Adrenal gland (tissue), 19 donors: ENCODE measurements at places on chromosomes 3 and 15.

DNA sequence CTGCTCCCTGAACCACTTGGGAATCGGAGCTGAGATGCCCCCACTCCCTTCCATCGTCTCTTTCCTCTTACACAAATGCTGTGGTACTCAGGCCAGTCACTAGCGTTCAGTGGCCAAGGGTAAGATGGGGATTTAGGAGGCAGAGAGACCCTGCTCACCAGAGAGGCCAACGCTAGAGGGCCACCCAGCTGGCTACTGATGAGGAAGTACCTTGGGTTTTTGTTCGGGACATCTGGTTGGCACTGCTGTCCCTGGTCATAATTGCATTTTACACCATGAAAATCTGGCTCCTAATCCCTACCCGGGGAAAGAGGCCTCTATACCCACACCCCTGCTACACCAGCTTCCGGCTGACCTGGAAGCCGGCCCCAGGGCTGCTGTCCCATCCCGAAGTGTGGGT lies 7.7 kb downstream of the MAP6D1 start:
- peaks cover 3% of the 10 kb centered on the region for H3K4me1 ChIP-seq
- no peak overlapping the region for H3K27ac ChIP-seq
- no peaks in the 10 kb centered on the region for H3K36me3 ChIP-seq

DNA sequence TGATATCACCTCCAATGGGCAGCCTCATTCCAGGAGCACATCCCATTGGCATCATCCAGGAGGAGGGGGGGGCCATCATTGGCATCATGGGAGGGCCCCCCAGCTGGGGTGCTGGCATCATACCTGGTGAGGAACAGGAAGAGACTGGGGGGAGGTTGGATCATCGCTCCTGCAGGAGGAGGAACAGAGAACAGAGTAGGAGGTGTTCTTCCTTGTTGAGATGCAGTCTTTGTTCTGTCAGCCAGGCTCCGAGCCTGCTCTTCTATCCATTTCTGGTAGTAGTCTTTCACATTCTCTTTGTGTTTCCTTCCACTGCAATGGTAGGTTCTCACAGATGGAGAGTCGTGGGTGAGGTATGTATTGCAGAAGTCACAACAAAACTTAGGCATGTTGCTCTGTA lies 16.7 kb upstream of the ERICH6 start:
- H3K4me1 ChIP-seq = peaks cover 7% of the 10 kb centered on the region
- H3K4me3 ChIP-seq = no peak overlapping the region
- DNase-seq = no peak
- no peak overlapping the region for H3K27ac ChIP-seq

GRCh38 chr3:67291287-67292252 lies 293.5 kb downstream of the KBTBD8 start:
- no peak for DNase-seq
- no peaks in the 10 kb centered on the region for H3K36me3 ChIP-seq
- no peak overlapping the region for H3K27ac ChIP-seq
- H3K27me3 ChIP-seq = no peaks in the 10 kb centered on the region
- no peaks in the 10 kb centered on the region for H3K4me1 ChIP-seq

- H3K36me3 ChIP-seq = no peaks in the 10 kb centered on the region
- H3K27me3 ChIP-seq = no peaks in the 10 kb centered on the region
- DNase-seq = no peak
- H3K27ac ChIP-seq = no peak overlapping the region
- peaks cover 5% of the 10 kb centered on the region for H3K4me1 ChIP-seq
- H3K4me3 ChIP-seq = no peak overlapping the region
Measured at GRCh38 chr15:34973512-34973911, 4.0 kb upstream of the AQR start.

DNA sequence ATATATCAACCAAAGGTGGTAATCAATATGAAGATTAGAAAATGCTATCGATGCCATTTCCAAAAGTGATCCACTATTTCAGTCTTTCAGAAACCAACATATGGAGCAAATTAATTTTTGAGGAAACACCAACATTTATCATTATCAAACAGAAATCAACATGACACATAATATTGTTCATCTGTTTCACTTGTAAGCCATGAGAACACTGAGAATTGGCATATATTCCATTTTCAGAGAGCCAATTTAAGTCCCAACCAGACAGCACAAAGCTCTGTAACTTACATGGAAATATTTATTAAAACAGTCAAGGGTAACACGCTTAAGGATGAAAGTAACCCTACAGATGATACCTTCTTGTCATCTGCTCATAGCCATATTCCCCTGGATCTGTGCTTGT lies 37.6 kb upstream of the STRIT1 start:
- H3K27ac ChIP-seq = no peak overlapping the region
- DNase-seq = no peak
- H3K4me1 ChIP-seq = no peaks in the 10 kb centered on the region
- no peak overlapping the region for H3K4me3 ChIP-seq
